ENCODE measurements at places on chromosomes 7 and 10.
A peak's percentile ranks its signal among the peaks of the same experiment; 100 is the strongest.

DNA sequence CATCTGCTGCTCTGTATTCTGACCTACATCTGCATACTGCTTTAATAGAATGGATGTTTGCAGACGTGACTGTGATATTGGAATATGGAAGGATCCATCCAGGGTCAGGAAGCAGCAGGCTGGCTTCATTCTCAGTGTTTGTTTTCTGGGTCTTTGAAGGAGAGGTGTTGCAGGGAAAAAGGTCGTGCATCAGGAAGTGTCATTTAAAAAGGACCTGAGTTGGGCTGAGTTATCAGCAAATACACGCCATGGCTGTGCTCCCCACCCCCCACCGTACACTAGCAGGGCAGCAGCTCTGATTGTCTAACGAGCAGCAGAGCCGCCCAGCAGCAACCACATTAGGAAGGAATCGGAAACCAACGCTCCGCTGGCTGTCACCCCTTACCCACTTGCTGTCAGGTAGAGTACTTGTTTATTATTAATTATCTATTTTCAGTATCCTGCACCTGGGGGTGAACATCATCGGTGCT lies 63.1 kb upstream of the STEAP1B start:
- DNase-seq = no peak

DNA sequence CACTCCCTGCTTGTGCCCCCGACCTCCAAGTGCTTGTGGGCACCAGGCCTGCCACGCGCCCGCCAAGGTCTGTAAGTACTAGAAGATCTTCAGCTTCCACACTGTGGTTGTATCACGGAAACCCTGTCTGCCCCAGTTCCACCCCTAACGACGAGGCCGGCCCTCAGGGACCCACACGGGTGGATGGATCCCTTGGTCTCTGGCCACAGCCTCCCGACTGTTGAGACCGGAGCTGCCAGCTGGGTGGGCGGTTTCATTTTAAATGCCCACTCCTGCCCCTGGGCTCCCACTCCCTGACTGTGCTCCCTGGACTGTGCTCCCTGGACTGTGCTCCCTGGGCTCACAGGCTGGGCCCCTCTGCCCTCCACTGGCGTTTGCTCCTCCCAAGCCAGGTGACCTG lies 50.1 kb downstream of the DPYSL4 start:
- DNase-seq = no peak

GRCh38 chr10:48671914-48672595 lies 12.6 kb upstream of the WDFY4 start:
- no peak for DNase-seq

- DNase-seq = no peak
Measured at GRCh38 chr7:147053746-147054145, 937.1 kb downstream of the CNTNAP2 start.

DNA sequence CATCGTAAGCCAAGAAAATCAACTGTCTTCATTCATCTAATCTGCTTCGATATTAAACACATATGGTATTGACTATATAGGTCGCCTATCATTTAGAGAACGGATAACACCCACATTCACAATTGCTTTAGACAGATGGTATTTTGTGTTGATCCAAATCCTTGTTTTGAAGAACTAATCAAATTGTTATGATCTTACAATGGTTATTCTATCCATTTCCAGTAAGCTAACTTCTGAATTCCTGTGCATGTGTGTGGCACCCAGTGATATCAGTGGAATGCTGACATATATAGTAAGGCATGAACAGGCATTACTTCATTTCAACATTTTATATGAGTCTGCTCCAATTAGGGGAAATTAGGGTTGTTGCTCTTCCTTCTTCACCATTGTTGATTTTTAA lies 98.8 kb downstream of the SEMA3E start:
- DNase-seq = no peak

GRCh38 chr10:72337039-72337629 lies 17.6 kb downstream of the DNAJB12 start:
- DNase-seq = peak; percentile 94

DNA sequence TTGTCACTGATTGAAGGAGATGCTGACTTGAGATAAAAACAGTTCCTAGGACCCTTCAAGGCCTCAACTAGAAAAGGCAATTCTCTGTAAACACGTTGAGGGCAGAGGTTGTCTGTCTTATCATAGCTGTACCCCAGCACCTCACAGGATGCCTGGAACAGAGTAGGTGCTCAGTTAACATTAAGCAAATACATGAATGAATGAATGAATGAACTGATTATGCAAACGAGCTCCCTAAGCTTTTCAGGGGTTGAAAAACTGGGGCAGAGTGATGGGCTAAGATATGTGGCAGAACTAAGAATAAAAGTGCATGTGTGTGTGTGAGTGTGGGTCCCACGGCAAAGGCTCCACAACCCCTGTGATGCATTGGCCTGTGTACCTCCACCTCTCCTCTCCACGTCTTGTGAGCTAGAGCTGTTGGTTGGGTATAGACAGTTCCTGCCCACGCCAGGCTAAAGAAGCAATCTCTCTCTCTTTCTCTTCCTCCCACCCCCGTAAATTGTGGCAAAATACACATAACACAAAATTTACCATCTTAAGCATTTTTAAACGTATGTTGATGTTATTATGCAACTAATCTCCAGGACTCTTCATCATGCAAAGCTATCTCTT lies 20.9 kb upstream of the SMC3 start:
- DNase-seq = no peak

DNA sequence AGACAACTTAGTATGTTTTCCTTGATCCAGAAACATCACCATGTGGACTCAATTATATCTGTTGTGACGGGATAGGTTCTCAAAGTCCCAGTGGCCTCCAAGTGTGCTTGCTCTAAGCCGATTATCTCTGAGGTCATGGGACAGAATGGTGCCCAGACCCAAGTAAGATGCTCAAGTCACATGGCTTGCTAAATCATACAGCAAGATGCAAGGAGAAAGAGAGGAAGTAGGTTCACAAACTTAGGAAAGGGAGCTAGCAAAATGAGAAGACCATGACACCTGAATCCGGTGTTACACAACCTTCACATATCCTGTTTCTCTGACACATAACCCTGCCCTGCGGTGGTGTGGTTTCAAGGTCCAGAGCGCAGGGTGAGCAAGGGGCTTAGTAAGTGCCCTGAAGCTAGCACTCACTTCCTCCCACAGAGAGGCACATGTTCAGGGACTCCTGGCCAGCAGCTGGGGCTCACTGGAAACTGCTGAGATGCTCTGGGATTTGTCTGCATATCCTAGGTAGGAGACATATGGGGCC lies 590.9 kb upstream of the ANKRD30A start:
- DNase-seq = no peak

- DNase-seq = no peak
Measured at GRCh38 chr7:73841689-73842066, 638 bp downstream of the METTL27 start.

DNA sequence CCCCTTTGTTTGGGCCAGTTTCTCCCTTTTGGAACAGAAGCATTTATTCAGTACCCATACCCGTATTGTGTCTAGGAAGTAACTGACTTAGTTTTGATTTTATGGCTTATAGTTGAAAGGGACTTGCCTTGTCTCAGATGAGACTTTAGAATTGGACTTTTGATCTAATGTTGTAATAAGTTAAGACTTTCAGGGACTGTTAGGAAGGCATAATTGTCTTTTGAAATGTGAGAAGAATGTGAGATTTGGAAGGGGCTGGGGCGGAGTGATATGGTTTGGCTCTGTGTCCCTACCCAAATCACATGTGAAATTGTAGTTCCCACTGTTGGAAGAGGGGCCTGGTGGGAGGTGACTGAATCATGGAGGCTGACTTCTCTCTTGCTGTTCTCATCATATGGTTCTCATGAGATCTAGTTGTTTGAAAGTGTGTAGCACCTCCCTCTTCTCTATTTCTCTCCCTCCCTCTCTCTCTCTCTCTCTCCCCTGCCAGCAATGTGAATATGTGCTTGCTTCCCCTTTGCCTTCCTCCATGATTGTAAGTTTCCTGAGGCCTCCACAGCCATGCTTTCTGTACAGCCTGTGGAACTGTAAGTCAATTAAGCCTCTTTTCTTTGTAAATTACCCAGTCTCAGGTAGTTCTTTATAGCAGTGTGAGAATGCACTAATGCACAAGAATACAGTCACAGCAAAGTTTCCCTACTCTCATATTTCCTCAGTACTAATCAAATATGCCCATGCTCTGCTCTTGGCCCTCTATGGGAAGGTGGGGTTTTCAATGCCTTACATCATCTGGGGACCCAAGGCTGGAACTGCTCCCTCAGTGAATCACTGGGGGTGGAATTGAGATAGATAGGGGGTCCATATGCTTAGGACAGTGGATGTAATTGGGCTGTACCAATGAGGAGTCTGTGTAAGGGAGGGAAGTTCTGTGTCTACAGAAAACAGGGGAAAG lies 17.2 kb upstream of the AKR1C1 start:
- DNase-seq = no peak

GRCh38 chr7:53811555-53812079 lies 730.6 kb upstream of the VSTM2A start:
- DNase-seq = no peak

DNA sequence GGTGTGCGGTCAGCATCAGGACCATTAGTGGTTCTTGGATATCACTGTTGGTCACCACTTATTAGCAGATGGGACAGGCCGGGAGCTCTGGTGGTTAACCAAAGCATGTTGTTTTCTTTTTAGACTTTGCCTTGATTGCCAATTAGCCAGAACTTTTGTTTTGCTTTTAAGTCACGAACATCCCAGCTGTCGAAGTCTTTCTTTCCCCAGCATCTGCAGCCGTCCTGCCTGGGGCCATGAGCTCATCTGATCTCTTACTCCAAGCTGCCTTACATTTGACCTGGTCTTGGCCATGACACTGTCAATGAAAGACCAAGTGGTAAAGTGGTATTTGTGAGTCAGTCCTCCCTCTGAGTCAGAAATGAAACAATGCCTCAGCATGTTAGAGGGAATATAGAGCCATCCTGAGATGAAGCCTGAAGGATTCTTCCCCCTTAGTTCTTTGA lies 53.9 kb upstream of the CREB5 start:
- DNase-seq = no peak

DNA sequence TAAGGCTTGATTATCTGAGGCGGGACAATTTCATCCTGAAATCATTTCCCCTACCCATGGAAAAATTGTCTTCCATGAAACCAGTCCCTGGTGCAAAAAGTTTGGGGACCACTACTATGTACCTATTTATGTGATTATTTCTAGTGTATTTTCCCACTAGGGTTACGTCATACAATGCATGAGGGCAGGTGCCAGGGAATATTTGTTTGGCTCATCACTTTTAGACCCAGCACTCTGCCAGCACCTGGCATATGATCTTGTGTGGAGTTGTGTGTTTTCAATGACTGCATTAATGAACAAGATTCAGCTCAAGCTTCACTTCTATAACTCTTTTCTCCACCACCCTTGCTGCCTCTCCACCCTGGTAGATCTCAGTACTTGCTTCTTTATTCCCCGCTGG lies 73.3 kb upstream of the TNKS2 start:
- no peak for DNase-seq

DNA sequence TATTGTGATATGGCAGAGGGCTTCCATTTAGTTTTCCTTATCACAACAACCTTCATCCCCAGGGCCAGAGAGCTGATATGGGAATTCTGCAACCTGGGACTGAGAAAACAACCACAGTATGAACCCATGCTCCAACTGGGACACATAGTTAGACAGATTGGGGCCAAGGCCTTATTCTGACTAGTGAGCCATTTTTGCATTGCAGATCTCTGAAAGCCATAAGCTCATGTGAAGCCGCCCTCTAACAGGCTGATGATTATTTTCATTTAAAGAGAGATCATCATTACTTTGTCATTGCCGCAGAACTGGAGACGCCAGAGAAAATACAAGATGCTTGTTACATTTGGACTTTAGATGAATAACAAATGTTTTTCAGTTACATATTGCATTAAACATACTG lies 791.7 kb upstream of the POM121L12 start:
- DNase-seq = no peak
